ENCODE measurements at places on chromosomes 4 and X.

- no peak for DNase-seq
Measured at GRCh38 chr4:113908829-113909228, 70.6 kb downstream of the ARSJ start.

GRCh38 chr4:42278709-42279324 lies 118.5 kb upstream of the SHISA3 start:
- DNase-seq: no peak

DNA sequence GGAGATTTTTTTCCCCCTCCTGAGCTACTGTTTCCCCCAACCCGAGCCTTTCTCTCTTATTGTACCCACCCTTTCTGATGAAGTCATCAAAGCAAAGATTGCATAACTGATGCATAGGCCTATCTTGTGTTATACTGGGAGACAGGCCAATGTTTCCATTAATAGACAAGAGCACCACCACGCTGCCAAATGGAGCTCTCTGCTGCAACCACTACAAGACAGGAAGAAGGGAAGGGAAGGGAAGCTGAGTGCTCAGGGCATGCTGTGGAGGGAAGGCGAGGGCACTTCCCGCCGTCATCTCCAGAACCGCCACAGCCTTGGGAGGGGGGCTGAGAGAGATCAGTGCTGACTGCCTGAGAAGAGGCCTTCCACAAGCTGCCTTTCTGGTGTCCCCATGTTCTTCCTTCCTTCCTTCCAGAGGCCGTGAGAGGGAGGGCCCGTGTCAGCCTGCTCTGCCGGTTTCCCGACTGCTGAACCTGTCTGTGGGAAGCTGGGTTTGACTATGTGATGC lies 75.0 kb downstream of the MGST2 start:
- no peak for DNase-seq

GRCh38 chrX:113510586-113510985 lies 670.0 kb upstream of the AMOT start:
- no peak for DNase-seq
